ENCODE measurements at places on chromosomes 5 and 9.

GRCh38 chr9:38024036-38024681 lies 44.9 kb downstream of the SHB start:
- DNase-seq = peak; percentile 50

DNA sequence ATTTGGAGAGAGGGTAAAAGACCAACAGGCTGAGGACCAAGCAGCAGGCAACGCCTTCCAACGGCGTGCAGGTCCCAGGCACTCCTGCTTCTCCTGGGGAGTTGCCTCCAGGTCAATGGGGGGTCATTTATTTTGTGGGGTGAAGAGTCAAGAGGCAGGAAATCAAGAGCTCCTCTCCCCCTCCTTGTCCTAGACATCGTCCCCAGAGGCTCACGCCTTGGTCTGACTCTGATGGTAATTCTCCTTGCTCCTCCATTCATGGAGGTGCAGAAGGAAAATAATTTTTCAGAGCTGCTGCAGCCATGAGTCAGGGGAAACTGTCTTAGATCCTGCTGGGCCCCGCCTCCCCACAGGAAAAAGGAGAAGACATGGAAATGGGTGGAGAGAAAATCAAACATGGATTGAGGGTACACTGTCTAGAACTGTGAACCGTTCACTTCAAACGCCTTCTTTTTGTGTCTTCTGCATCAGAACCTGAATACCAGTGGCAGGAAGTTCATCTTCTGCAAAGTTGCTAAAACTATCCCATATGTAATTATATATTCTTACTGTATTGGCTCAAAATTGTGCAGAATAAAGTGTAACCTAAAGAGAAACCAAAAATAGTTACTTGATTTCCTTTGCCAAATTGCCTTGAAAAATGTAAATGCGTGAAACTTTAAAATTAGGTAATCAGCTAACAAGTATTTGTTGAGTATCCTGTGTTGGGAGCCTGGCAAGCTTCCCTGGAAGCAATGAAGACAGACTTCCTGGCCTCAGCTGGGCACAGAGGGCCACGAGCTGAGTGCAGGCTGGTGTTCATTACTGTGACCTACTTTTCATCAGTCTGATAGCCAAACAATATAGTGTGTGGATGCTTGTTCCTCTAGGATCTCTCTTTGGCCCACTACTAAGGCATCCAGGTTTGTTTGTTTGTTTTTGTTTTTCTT lies 142.0 kb downstream of the CMYA5 start:
- DNase-seq = no peak

DNA sequence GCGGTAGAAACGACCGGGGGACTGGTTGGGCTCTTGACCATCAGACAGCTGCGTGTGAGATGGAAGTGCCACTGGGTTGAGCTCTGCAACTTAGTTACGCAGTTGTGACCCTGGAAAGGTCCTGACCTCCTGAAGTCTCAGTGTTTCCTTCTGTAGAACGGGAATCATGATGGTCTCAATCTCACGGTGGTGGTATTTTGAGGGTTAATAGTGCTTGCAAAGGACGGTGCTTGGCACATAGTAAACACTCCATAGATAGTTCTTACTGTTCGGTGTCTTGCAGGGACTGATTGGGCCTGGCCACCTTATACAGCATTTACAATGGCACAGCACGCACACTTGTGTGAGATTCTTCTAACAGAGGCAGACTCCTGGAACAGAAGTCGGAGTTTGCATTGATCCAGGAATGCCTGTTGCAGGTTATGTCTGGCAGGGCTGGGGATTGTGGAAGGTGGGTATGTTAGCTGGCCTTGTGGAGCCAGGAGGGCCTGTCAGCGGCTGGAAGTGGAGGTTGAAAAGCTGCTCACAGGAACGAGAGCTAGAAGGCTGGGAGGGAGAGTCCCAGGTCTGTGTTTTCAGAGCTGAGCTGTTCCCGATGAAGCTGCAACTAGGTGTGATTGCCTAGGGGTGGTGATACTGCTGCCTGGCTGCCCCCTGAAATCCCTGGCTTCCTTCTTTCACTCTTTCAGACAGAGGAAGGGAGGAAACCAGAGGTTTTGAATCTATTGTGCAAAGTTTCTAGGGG lies 962 bp upstream of the TXN start:
- no peak for DNase-seq

DNA sequence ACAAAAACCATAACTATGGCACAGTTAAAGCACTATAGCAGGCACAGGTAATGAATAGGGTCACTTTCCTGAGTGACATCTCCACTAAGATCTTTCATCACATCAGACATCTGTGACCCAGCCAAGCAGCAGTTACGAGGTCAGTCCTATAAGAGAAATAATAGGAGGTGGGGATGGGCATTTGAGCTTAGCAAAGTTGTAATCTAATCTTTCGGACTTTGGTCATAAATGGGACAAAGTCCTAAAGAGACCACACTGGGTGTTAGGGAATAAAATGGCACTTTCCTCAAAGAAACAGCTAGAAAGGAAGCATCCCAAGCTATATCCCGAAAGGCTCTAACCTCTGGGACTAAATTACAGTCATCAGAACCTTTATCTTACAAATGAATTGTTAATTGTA lies 432.2 kb downstream of the PIK3R1 start:
- no peak for DNase-seq

- no peak for DNase-seq
Measured at GRCh38 chr9:120389300-120389699, 190.7 kb downstream of the CDK5RAP2 start.

- peak; percentile 19 for DNase-seq
Measured at GRCh38 chr5:136087961-136088871, 44.4 kb upstream of the SMAD5 start.

DNA sequence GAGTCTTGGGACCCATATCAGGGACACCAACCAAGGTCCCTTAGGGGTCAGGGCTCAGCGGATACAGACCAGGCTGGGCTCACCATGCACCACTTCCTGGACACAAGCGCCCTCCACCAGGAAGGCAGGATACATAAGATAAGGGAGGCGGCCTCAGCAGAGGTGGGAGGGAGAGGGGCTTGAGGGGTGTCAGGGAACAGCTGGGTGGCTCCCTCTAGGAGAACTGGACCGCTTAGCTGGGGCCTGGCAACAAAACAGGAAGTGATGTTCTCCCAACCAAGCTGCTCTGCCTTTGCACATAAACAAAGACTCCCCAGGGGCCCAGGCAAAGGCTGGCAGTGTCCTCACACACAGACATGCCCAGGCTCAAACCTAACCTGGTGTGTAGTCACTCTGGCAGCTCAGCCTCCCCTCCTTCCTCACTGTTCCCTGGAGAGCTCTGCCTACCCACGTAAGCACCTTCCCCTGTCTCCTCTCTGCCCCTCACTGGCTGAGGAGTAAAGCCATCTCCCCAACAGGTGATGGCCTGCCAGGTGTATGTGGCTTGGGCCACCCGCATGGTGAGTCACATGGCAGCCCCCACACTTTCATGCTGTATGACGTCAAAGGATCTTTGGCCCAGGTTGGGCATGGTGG lies 5.8 kb upstream of the BICD2 start:
- DNase-seq = no peak

- no peak for DNase-seq
Measured at GRCh38 chr5:64530076-64530475, 24.3 kb downstream of the RGS7BP start.

DNA sequence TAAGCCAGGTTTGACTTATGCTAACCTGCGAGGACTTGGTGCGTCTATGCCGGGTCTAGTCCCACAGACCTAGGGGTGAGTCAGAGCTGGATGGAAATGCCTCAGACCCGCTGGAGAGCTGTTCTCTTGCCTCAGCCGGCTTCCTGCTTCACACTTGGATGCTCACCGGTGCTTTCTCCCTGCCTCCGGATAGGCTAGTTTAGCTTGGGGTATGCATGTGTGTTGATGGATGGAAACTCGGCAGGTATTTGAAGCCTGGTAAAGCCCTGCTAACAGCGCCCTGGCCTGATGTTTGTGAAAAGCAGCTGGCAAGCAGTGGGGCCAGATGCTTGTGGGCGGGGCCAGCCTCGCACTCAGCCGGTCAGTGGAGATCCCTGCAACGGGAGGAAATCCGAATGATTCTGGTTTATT lies 29.3 kb downstream of the PRRC2B start:
- peak; percentile 88 for DNase-seq

DNA sequence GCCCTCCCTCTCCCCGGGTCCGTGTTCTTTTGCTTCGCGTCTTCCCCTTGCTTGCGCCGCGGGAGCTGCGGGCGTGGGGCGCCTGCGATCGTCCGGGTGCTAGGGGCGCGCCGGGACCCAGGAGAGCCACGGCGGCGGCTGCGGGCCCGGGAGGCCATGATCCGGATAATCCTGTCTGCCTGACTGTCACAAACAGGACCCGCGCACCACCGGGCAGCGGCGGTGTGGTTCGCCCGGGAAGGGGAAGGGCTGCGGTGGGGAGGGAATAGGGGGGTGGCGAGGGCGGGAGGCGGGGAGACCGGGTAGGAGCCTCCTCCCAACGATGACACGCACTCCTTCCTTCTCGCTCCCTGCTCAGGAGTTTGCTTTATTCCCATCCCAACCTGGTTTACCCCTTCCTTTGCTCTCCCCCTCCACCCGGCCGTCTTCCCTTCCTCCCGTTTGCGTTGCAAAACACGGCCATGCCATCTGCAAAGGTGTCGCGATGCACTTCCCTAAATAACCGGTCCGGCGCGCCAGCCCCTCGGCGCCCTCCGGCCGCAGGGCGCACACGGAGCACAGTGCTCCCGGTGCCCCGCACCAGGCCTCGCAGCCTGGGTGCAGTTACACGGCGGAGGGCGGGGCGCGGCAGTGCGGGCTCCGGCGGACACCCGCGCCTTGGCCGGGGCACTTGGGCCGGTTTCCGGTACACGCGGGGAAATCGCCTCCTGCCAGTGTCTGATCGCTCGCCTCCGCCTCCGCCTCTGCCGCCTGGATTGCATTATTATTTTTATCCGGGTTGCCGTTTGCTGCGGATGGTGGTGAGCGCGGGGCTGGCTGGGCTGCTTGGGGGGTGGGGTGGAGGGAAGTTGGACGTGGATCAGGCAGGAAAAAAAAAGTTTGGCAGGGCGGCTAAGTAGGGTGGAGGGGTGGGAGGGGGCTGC lies 1.5 kb downstream of the SMARCA2 start:
- peak; percentile 88 for DNase-seq

GRCh38 chr5:146867996-146868708 lies 10.4 kb downstream of the PPP2R2B start:
- DNase-seq = no peak

- no peak for DNase-seq
Measured at GRCh38 chr9:90047828-90048227, 443.0 kb downstream of the GADD45G start.

DNA sequence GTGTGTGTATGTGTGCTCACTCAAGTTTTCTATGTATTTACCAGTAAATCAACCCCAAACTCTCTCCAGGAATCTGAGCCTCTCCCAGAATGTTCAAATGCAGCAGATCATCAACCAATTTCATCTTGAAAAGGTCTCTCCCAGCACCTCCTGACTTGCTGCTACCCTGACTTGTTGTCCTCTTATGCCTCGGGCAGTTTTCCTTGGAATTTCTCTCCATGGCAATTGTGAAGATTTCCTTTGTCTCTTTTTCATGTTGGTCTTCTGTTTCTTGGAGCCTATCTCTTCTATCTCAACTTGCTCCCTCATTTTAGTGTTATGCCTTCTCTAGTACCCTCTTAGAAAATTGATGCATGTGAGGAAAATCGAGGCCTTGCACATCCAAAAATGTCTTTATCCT lies 303.6 kb upstream of the KIF2A start:
- no peak for DNase-seq

DNA sequence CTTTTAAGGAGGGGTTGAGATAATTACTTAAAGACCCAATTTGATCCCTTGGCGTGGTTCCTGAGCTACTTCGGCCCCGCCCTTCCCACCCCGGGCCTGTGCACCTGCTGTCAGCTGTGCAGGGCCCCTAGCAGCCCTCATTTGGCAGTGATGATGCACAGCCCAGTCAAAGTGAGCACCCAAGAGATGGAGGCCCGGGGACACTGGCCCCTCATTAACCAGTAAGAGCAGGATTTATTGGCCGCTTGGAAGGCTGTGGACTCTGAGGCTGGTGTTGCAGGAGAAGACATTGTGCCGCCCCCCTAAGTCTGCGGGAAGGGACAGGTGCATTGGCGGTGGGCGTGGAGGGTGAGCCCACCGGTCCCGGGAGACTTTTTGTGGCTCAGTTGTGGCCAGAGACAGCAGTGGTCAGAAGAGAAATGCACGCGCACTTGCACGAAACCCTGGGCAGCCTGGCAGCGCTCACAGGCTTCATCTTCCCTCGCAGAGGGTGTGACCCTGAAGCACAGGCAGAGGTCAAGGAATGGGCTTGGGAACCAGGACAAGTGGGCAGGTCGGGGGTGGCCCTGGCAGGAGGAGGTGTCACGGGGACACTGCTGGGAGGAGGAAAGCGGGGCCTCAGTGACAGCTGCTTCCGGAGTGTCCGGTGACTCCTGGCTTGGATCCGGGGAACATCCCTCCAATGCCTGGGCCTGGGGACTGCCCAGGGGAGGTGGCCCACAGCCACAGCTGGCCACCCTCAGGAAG lies 74.0 kb upstream of the RXRA start:
- no peak for DNase-seq

- DNase-seq = no peak
Measured at GRCh38 chr5:1031306-1031959, 22.8 kb downstream of the NKD2 start.

GRCh38 chr5:177495243-177496060 lies 2.0 kb downstream of the PDLIM7 start:
- DNase-seq = peak; percentile 88

DNA sequence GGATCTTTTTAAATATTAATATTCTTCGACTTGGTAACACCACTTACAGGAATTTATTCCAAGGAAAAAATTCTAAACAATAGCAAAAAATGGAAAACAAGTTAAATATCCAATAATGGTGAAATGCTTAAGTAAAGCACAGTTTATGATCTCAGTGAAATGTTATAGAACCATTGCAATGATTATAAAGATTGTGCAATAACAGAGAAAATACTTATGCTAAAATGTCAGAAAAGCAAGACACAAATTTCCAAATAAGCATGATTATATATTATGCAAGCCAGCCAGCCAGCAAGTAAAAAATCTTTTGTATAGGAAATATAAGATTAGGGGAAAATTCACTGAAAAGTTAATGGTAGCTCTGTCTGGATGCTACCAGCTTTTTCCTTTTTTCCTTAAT lies 102.7 kb upstream of the EFNA5 start:
- DNase-seq = no peak

GRCh38 chr5:149223081-149223848 lies 48.4 kb upstream of the AFAP1L1 start:
- no peak for DNase-seq

DNA sequence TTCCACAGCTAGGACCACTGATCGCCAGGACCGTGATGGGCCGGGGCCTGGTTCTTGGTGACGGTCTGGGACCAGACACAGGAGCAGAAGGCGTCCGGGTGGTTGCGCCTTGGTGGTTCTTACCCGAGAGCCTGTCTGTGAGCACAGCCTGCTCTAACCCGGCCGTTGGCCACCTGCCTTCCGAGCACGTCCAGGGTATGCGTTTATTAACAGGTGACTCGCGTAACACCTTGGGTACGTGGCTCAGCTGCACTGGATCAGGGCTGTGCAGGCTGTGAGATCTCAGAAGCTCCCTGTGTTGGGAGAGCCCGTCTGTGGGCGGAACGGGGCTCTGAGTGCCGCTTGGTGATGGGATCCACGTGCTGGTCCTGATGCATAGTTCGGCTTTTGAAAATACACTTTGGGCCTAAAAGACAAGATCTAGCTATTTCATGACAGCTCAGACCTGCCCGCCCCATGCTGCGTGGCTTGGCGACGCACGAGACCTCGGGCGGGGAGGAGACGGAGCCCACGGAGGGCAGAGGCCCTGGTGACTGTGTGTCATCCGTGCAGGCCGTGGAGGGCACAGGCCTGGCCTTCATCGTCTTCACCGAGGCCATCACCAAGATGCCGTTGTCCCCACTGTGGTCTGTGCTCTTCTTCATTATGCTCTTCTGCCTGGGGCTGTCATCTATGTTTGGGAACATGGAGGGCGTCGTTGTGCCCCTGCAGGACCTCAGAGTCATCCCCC lies 6.7 kb upstream of the SLC6A18 start:
- no peak for DNase-seq

- no peak for DNase-seq
Measured at GRCh38 chr9:34451135-34451534, 7.2 kb downstream of the FAM219A start.
